ENCODE measurements at places on chromosomes 1 and 21.

- DNase-seq = no peak
Measured at GRCh38 chr21:32713726-32714125, 14.1 kb downstream of the SYNJ1 start.

GRCh38 chr1:66372522-66373101, 161.3 kb upstream of the SGIP1 start:
- DNase-seq = no peak

- DNase-seq = no peak
Measured at GRCh38 chr1:153546796-153547559, 1.4 kb upstream of the S100A4 start.

DNA sequence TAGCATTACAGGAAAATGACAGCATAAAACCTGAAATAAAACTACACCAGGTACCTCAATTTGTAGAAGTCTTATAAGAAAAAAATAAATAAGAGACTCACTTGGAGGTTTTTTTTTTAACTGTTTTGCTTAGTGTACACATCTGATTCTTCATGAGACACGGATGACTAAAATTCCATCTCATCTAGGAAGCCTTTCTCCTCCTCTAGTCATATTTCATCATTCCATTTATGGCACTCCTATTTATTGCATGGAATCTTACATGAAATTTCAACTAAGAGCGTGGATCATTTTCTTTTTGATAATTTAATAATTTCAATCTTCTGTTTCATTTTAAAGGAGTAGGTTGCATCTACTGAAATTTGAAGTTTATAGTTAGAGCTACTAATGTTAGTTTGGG, 1.6 kb upstream of the PTGS2 start:
- no peak for DNase-seq

- no peak for DNase-seq
Measured at GRCh38 chr1:113912594-113913311, 7.6 kb downstream of the DCLRE1B start.

- no peak for DNase-seq
Measured at GRCh38 chr1:23420778-23421177, 3.8 kb downstream of the TCEA3 start.

- no peak for DNase-seq
Measured at GRCh38 chr1:10841118-10841517, 44.7 kb upstream of the CASZ1 start.

DNA sequence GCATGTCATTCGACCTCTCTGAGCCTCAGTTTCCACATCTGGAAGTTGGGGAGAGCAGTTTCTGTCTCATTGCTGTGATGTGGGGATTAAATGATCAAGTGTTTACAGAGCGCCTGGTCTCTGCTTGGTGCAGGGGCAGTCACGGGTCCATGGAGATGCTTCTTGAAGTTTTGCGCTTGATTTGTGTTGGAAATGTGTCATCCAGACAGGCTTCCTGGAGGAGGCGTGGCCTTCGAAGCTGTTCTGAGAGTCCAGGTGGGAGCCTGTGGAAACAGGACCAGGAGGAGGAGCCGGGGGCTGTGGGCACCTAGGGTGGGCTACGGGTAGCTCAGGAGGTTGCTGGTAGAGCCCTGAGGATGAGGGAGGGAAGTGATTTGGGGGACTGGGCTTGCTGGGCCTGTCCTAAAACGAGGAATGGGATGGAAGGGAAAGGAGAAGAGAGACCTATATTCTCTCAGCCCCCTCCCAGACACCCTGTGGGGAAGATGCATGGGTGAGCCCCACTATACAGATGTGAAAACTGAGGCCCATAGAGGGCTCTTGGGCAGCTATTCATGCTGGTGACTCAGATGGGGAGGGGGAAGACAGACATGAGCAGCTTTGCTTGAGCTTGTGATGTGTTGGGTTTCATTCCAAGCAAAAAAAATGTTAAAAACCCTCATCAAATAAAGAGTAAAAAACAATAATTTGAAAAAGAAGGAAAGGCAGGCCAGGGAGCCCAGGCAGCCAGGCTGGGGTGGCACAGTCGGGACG, 107.2 kb upstream of the WNT4 start:
- DNase-seq = no peak
